ENCODE measurements at places on chromosomes 4 and X.

DNA sequence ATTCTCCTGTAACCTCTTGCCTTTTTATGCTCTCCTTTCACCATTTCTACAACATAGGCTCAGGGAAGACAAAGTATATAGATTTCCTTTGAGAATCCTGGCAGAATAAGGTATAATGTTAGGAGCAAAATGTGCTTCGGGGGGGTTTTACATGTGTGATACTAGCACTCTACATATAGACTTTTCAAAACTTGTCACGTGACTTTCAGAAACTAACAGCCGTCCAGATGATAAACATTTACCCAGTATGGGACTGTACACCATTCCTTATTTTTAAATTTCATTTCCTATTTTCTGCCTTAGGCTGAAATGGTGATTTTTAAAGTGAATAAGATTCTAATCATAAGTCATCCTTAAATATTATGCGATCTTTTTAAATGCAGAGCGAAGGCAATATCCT lies 420.4 kb upstream of the PITX2 start:
- no peak for DNase-seq

GRCh38 chrX:6311540-6311939 lies 82.9 kb upstream of the NLGN4X start:
- DNase-seq, result no peak

DNA sequence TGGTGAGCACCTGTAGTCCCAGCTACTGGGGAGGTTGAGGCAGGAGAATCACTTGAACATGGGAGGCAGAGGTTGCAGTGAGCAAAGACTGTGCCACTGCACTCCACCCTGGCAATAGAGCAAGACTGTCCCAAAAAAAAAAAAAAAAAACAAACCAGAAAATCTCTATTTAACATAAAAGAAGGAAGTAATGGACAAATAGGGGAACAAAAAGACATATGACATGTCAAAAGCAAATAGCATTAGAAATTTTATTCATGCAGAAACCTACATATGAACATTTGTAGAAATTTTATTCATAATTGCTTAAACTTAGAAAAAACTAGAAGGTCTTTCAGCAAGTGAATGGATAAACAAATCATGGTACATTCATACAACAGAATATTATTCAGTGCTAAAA lies 97.1 kb upstream of the SH3RF1 start:
- DNase-seq, result no peak

GRCh38 chrX:154967603-154968002 lies 54.9 kb downstream of the F8 start:
- DNase-seq, result no peak

- no peak for DNase-seq
These were observed 71.2 kb downstream of the LNX1 start for GRCh38 chr4:53520116-53520515.
